ENCODE measurements at places on chromosomes 6 and 20. TPM values are rescaled to one million over a fixed set of nuclear protein-coding genes. Genes with fewer than 3 reads are reported as not detected.

HLA-DQB1 gene
- total RNA-seq: 0.16 TPM

ACOT8 gene
- 32.8 TPM for total RNA-seq

SCUBE3 gene
- total RNA-seq: 3.0 TPM

SLC22A7 gene
- total RNA-seq: not detected

HLA-G gene
- not detected for total RNA-seq

ALDH5A1 gene
- 0.49 TPM for total RNA-seq

OR2J3 gene
- not detected for total RNA-seq

PRRT1 gene
- total RNA-seq: 0.16 TPM

ULBP2 gene
- 2.1 TPM for total RNA-seq

BFSP1 gene
- 2.3 TPM for total RNA-seq

LINC00237 gene
- total RNA-seq: not detected

All from hair follicle dermal papilla cell (primary cell).